ENCODE measurements at places on chromosomes 1 and 21.

DNA sequence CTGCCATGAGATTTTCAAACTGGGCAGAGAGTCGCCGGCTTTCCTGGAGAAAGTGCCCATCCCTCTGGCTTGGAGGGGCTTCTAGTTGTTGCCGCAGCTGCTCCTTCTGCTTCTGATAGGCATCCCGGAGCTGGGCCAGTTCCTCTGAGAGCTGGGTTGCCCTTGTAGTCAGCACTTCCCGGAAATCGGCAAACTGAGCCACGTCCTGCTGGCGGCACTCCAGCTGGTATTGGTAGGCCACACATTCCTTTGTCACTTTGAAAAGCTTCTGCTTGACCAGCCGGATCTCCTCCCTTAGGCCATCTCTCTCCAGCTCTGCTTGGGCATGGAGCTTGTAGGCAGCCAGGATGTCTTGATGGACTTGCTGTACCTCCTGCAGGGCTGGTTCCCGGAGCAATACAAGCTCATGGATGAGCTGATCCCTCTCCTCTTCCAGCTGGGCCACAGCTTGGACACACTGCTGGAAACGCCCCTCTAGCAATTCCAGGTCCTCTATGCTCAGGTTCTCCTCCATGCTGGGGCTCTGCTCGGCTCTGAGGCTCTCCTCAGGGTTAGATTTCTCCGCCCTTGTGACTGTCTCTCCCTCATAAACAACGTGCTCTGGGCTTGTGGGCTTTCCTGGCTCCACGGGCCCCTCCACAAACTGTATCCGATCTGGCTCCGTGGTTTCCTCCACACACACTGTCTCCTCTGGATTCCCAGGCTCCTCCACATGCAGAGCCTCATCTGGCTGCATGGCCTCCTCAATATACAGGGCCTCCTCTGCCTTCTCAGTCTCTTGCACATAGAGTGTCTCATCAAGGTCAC is 7.3 kb downstream of the SYNC start:
- DNase-seq: no peak

- no peak for DNase-seq
These were observed 38.5 kb upstream of the ENAH start for GRCh38 chr1:225691377-225691776.

DNA sequence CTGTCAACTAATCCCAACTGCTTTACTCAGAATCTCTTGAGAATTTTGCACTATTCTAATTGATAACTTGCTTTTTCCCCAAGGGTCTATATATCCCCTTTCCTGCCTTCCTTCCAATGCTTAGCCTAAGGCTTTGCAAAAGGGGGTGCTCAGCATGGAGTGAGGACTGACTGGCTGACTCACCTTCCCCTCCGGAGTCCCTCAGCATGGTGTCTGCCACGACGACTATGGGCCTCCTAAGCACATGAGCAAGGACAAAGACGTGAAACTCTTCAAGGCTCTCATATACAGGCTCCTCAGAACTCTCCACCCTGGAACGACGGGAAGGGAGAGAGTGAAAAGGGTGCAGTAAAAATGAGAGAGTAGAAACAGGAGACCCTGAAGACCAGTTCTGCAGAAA is 13.2 kb upstream of the MTMR11 start:
- DNase-seq: no peak

- no peak for DNase-seq
These were observed 32.7 kb downstream of the HSPG2 start for GRCh38 chr1:21904454-21904703.

- DNase-seq: no peak
These were observed 805.6 kb upstream of the CXADR start for GRCh38 chr21:16707274-16707673.

DNA sequence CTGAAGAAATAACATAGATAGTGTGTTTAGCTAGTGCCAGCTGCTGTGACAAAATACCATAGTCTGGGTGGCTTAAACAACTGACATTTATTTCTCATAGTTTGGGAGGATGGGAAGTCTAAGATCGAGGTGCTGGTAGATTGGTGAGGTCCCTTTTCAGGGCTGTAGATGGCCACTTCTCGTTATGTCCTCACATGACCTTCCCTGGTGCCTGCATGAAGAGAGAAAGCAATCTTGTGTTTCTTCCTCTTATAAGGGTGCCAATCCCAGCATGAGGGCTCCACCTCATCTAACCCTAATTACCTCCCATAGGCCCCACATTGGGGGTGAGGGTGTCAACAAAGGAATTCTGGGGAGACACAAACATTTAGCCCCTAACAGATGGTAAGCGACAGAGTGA is 9.3 kb downstream of the MTARC2 start:
- no peak for DNase-seq

- DNase-seq: no peak
These were observed 349.3 kb downstream of the RGS7 start for GRCh38 chr1:241007668-241008067.

DNA sequence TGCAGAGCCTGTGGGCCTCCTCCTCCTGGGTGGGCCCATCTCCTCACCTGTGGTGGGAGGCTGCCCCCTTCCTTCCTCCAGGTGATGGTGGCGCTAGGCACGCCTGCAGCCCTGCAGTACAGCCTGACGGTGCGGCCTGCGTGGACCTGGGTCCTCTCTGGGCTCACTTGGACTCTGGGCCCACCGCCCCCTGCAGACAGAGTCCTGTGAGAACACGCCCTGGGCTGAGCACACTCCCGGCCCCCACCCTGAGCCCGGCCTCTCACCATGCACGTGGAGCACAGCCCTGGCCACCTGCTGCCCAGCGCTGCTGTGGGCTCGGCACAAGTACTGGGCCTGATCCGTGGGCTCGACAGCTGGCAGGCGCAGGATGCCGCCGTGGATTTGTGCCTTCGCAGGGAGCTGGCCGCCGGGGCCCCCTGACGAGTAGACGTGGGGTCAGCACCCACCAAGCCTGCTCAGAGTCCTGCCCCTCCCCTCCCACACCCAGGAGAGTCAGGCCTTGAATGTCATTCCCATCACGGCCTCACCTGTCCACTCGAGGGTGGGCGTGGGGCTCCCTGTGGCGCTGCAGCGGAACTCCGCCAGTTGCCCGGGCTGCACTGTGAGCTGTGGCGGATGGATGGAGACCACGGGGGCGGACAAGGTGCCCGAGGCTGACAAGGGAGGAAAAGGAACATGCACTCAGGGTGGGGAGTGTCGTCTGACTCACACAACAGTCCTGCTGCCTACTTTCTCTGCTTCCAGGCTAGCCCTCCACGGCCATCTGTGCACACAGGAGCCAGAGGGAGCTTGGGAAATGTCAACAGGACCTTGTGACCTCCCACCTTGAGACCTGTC is 43.4 kb downstream of the LDLRAD2 start:
- DNase-seq: no peak

DNA sequence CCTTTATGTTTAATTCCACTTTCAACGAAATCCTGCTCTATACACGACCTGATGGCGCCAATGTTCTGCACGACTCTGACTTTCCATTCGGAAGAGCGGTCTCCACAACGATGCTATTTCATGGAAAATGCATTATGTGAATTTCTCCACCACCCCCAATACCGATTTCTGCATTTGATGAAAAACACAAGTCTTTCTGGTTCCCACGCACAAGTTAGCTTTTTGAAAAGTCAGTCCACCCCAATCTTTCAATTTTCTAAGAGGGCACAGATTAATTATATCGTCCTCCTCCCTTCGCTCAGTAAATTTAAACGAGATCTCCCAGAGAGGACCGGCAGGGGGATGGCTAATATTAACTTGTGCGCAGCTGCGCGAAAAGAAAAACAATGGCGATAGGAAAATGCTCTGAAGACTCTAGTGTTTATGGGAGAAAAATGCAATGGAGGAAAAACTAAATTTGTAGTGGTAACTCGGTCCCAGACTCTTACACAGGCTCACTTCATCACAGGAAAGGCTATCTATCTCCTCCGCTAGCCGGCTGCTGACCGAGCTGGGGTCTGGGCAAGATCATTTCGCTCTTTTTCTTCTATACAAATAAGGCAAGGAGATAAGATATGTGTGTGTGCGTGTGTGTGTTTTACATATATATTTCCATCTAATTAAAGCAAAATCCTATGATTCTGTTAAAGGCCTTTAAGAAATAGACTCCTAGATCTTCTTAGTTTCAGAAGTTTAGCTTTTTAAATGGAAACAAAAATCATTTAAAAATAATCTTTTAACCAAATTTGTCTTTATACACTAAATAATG is 1.2 kb upstream of the LHX8 start:
- no peak for DNase-seq

DNA sequence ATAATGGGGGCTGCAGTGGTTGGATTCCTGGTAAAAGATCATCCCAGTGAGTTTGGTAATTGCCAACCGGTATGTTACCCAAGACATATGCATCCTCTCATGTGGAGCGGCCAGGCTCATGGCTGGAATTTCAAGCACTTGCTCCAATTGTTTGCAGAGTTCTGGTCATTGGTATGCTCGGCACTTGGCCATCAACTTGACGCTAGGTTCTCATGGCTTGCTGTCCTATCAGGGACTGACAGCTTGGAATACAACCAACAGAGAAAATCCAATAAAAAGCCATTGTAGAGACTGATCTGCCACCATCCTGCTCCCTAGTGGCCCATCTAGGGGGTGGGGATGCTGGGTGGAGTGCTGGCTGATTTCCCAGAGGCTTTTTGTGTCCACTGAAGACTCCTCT is 120.9 kb downstream of the EDEM3 start:
- DNase-seq: no peak

DNA sequence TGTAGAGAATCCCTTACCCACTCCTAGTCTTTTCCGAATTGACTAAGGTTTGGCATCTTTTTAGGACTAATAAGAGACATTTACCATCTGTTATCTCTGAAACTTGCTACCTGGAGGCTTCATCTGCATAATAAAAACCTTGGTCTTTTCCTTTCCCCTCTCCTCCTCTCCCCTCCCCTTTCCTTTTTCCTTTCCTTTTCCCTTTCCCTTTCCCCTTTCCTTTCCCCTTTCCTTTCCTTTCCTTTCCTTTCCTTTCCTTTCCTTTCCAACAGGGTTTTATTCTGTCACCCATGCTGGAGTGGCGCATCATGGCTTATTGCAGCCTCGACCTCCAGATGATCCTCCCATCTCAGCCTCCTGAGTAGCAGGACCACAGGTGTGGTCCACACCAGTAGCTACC is 195.7 kb downstream of the RYR2 start:
- no peak for DNase-seq

- no peak for DNase-seq
These were observed 110.6 kb downstream of the NPHP4 start for GRCh38 chr1:5881526-5882222.

GRCh38 chr1:244710474-244711062 is 57.6 kb downstream of the DESI2 start:
- DNase-seq: no peak

- no peak for DNase-seq
These were observed 15.1 kb downstream of the VCAM1 start for GRCh38 chr1:100734676-100735075.

DNA sequence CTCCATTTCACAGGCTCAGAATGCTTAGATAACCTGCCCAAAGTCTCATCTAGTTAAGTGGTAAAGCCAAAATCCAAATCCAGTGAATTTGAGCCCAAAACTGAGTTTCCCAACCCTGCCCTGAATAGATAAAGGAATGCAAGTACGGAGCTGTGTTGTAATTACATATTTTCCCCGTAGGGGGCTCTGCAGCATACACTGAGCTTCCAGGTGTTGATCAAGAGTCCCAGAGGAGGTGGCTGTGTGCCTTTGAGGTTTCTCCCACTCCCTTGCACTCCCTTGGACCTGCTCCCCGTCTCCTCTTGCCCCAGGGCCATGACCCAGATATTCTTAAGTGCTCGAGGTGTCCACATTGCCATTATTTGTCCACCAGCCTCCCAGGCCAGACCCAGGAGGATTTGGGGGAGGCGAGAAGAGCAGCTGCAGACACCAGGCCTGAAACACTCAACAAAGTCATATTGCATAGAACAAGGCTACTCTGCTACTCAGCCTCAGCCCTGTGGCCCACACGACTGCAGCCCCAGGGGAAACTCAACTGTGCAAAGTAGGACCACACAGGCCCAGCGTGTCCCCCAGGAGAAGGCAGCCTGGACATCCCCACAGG is 18.4 kb upstream of the LY9 start:
- no peak for DNase-seq

DNA sequence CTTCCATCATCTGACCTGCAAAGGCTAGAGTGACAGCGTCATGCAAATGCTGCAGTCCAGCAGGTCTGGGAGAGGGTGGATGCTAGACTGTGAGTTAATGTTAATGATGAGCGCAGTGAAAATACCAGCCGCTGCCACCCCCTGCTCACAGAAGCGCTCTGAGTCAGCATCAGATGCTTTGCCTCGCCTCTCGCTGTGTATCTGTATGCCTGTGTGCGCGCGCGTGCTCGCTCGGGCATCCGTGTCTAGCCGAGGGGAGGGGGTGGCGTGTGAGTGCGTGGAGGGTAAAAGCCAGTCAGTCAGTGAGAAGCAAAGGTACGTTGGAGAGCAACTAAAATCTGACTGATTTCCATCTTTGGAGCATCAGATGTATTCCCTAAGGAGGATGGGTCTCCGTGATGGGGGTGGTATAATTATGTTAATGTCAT is 858.7 kb downstream of the USP25 start:
- DNase-seq: no peak

All from cortex of kidney (tissue), 1 donor.